Activated CD8-positive, alpha-beta memory T cell treated with anti-CD3 and anti-CD28 coated beads, Interleukin-2, amount 10 ng/mL, durations not matched to agents 7 days and 5 days (primary cell): ENCODE measurements at places on chromosomes 16 and 17. TPM values are rescaled to one million over a fixed set of nuclear protein-coding genes. Genes with fewer than 3 reads are reported as not detected.

CACNB1 gene
- total RNA-seq, result 21.0 TPM

DNA sequence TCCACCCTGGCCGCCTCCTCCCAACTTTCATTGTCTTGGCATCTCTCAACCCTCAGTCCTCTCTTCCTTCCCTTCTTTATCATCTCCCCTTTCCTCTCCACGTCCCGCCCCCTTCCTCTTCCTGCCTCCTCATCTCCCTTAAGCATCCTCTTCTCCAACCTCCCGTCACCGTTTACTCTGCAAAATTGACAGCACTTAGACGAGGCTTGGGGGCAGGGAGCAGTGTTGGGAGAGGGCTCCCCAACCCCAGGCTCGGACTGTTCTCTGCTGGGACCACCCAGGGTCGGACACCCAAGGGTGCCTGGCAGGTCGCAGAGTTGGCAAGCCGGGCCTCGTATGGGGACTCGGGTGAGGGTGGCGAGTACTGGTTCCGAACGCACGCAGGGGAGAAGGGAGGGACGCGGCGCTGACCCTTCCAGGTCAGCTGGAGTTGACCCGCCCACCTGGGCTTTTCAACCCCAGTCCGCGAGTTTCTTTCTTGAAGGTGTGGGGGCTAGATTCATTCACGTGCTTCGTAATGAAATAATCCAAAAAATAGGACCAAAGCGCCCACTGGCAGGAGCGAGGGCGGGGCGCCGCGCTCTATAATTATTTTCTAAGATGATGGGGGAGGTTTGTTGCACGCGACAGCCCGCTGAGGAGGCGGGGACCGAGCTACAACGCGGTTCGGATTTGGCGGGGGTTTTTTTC, 775 bp upstream of the PAGR1 start:
- peak; percentile 72 for DNase-seq

ELMO3 gene
- total RNA-seq, result 9.8 TPM

SLC52A1 gene
- 0.84 TPM for total RNA-seq

MYLK3 gene
- total RNA-seq, result not detected

DNA sequence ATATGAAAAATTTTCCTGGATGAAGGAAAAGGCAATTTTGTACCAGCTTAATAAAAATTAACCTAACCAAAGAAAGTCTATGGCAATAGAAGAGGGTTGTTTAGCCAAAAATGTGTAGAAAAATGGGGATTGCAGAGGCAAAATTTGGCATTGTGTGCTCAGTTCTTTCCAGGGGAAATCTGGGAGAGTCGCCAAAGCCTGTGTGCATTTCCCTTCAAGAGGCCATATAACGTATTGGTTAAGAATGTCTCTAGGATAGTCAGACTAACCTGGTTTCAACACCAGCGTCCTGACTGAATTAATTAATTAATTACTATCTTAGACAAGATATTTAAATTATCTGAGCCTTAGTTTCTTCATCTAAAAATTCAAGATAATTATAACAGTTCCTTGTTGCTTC, 44.8 kb upstream of the HLF start:
- DNase-seq, result no peak

GRCh38 chr16:17447101-17447569, 23.6 kb downstream of the XYLT1 start:
- no peak for DNase-seq

- no peak for DNase-seq
Measured at GRCh38 chr16:49858200-49859124, 2.5 kb upstream of the ZNF423 start.

DNA sequence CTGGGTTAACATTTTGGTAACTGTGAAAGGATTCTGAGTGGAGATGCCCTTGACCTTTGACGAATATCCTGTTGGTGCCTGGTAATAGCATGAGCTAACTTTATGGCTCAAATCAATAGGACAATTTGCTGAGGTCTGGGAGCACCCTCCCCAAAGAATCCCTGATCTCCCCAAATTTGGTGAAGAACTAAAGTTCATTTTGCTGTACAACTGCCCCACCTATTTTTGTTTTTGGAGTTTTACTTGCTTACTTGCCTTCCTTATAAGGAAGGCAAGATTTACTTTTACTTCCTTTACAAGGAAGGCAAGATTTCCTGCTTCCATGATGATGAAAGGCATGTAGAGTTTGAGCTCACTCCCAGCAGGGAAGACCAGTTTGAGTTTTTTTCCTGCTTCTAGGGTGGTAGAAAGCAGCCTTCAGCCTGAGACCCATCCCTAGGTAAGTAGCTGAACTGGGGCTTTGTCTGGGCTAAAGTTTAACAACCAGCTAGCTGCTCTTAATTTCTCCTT, 2.8 kb downstream of the KRTAP4-9 start:
- no peak for DNase-seq

DNA sequence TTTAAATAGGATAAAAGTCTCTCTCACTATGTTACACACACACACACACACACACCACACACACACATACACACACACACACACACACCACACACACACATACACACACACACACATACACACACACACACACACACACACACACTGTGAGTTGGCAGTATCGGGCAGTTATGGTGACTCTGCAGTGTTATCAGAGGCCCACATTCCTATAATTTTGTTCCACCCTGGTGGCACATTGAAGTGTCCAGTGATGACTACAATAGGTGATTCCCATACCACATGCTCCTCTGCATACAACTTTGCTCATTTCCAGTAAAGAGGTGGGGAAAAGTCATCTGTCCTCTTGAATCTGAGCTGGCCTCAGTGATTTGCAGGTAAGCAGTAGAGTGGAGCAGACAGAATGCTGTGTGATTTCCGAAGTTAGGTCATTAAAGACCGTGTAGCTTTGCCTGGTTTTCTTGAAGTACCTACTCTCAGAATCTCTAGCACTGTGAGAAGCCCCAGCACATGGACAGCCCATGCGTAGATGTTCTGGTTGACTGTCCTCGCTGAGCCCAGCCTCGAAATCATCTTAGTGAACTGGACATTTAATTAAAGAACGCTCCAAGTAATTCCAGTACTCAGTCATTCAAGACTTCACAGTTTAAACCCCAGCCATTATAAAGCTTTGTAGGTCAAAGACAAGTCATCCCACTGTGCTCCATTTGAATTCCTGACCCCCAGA, 836.6 kb upstream of the SOX9 start:
- DNase-seq, result no peak

DNA sequence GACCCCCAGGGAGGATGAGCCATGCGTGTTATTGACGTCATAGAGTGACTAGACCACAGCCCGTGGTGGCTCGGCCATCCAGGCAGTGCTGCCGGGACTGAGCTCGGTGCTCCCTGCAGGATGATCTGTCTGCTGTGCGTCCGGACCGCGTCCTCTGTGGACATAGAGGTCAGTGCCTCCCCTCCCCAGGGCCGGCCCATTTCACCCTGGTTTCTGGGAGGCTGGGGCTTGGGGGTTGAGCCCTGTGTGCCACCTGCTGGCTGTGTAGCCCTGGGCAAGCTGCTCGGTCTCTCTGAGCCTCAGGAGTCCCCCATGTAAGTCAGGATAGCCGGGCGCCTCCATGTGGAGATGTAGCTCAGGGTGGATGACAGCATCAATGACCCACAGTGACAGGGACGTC, 8.3 kb downstream of the TSC2 start:
- DNase-seq, result no peak

ABCC3 gene
- not detected for total RNA-seq

DNA sequence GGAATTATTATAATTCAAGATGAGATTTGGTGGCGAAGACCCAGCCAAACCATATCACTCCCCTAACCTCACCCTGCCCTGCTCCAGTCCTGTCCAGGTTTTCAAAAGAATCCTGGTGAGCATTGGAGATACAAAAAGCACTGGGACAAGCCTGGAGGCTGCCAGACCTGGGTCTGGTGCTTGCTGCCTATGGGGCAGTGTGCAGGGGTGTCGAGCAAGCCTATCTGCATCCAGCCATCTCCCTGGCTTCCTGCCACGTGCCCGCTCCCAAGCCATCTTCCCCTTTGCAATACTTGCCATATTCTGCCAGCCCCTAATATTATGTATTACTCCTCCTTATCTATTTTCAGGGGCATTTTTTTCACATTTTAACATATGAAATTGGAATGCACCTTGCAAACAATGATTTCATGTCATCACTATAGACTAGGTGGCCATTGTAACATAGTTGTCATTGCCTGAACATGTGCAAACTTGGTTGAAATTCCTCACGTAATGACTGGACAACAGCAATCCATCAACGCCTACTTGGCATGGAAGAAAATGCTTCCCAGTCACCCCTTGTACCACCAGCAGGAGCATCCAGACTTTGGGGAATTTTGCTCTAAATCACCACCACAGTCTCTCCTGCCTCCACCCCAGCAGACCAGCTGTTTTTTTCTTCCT, 8.1 kb upstream of the KDM8 start:
- DNase-seq, result no peak
